ENCODE measurements at places on chromosomes 1 and 21. TPM values are rescaled to one million over a fixed set of nuclear protein-coding genes. Genes with fewer than 3 reads are reported as not detected.

CHODL gene
- polyA plus RNA-seq: not detected

AADACL3 gene
- not detected for polyA plus RNA-seq

EDARADD gene
- not detected for polyA plus RNA-seq

RGS13 gene
- polyA plus RNA-seq: not detected

OR2L13 gene
- polyA plus RNA-seq: 0.23 TPM

LCE1A gene
- not detected for polyA plus RNA-seq

HAO2 gene
- polyA plus RNA-seq: not detected

CD1E gene
- polyA plus RNA-seq: not detected

ROR1 gene
- polyA plus RNA-seq: 5.5 TPM

HYI gene
- polyA plus RNA-seq: 6.8 TPM

THEMIS2 gene
- 4.1 TPM for polyA plus RNA-seq

OR14K1 gene
- polyA plus RNA-seq: not detected

RPTN gene
- not detected for polyA plus RNA-seq

All from SK-N-SH (cell line).